ENCODE measurements at places on chromosomes 1 and 21.

DNA sequence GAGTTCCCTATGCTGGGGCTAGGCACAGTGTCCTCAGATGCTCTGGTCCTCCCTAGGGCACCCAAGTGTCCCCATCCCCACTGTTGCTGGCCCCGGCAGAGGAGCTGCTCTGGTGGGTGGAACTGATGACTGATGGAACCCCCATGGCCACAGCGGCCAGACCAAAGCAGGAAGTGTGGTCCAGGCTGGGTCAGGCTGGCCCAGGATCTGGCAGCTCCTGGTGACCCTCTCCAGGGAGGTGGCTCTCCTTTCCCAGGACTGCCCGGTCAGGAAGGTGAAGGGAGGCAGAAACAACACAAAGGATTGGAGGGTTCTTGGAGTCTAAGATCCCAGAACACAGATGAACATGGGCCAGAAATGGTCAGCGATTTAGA is 1.1 kb downstream of the NKAIN1 start:
- DNase-seq: no peak

GRCh38 chr1:226408285-226409184 is 642 bp upstream of the PARP1 start:
- DNase-seq: no peak

DNA sequence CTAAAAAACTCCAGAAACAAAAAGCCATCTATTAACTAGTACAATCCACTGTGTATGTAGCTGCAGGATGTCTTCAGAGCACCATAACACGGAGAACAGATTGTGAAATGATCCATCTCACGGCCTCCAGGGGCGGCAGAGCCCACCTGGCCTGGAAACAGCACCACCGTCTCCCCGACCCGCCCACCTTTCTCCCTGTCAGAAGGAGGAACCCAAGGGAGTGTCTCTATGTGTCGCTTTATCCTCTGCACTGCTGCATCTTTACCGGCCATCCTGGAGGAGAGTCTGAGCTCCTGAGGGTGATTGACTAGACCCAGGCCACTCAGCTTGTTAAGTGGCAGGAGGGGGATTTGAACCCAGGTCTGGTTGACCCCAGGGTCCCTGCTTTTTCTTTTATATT is 405.0 kb downstream of the MATN1 start:
- no peak for DNase-seq

- no peak for DNase-seq
Measured at GRCh38 chr1:96980448-96980847, 258.9 kb downstream of the PTBP2 start.

DNA sequence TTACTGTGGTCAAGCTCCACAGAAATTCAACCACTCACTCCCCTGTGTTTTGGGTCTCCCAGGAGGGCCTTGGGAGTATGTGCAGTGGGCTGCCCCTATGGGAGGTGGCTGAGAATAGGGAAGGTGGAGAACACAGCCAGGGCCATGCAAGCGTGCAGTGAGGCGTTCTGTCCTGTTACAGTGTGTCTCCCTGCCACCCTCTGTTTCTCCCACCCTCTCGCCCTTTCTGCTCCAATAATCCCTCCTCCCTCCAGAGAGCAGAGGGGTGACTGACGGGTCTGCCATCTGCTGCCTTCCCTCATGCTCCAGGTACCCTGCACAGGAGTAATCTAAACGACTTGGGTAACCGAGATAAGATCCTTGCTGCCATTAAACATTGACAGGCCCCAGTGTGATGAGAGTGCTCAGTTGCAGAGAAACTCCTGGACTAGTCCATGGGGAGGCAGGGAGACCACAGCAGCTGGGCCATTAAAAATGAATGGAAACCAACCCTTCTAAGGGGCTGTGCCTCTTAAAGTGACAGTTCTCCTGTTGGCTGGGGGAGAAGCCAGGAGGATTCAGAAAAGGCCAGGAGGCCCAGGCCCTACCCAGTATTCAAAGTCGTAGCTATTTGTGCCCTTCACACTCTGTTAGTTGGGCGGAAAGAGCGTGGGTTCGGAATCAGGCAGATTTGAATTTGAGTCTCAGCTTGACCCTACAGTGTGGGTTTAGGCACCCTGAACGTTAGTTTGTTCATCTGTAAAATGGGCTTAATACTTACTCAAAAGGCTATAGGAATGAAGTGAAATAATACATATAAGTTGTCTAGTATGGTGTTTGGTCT is 22.4 kb upstream of the BTG2 start:
- DNase-seq: no peak

DNA sequence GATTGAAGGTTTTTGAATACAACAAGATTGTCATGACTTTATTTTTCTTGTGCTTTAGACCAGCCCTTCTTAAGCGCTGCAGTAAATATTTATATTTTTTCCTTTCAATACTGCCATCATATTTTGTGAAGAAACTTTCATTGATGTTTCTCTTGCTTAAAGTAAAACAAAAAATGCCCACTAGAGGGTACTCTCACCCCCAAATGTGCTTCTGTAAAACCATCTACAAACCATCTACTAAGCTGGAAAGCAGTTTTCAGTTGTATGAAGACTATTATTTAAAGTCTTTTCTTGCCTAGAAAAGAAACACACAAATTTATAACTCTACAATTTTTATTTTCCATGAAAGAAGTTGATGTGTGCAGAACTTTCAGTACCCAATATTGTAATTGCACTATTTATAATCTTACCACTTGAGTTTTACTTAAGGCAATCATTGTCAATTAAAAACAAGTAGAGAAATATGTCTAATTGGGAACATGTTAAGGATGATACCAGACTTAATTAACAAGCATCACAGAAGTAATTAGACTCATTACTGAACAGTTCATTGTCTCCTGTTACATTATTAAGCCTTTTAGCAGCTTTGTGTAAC is 10.7 kb downstream of the LEPR start:
- DNase-seq: no peak

GRCh38 chr1:37157634-37158033 is 123.3 kb upstream of the GRIK3 start:
- no peak for DNase-seq

DNA sequence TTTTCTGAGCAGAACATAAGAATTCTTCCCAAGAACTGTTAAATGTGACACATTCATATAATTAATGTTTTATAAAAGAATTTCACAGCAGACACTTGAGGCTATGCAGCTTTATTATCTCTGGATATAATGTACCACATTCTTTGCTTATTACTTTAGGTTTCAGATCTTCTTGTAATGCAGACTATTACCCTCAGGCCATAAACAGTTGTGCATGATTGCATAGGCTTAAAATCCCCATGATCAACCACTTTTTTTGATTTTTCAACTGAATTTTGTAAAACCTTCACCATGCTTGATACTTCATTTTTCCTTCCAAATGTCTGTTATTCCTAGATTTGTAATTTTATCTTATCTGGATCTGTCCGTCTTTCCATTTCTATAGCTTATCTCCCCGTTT is 1355.7 kb downstream of the BRINP3 start:
- no peak for DNase-seq

DNA sequence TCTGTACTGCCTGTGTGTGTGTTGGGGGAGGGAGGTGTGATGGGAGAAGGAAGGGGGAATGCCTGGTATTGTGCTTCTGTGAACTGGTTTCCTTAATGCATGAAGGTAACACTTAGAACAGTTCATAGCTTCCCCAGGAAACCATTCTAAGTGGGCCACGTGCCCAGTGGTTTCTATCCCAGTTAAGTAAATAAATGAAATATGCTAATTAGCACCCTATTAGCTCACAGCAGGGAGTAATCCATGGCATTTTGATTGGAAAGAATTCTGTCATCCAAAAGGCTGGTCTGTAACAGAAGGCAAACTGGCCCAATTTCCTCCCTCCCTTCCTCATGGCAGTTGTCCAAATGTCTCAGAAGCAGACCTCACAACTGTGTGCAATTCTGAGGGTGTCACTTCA is 199.3 kb downstream of the TTLL7 start:
- DNase-seq: no peak

DNA sequence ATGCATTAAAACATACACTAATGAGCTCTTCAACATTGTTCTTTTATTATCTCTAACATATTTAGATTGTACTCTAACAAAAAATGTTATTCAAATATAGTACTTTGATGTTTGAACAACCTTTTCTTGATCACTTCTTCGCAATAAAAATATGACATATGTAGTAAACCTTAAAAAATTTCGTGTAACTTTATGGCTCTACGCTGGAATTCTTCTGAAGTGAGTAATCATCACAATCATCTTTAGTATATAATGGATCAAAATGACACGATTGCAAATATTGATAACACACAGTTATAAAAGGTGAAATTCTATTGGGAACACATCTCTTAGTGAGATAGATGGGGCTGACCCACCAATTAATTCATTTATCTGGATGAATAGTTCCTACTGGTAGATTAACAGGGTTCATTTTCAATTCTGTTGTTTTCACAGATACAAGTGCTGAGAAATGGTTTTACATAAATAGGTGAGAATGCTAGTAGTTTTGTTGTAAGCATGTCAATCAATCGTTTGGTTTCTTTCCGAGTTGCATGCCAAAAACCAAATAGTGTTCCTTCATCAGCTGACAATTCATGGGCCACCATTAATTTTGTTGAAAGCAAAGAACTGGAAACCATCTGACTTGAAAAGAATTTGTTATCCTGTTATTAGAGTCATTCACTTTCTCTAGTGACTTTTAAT is 1.5 kb upstream of the ZMPSTE24 start:
- DNase-seq: no peak

DNA sequence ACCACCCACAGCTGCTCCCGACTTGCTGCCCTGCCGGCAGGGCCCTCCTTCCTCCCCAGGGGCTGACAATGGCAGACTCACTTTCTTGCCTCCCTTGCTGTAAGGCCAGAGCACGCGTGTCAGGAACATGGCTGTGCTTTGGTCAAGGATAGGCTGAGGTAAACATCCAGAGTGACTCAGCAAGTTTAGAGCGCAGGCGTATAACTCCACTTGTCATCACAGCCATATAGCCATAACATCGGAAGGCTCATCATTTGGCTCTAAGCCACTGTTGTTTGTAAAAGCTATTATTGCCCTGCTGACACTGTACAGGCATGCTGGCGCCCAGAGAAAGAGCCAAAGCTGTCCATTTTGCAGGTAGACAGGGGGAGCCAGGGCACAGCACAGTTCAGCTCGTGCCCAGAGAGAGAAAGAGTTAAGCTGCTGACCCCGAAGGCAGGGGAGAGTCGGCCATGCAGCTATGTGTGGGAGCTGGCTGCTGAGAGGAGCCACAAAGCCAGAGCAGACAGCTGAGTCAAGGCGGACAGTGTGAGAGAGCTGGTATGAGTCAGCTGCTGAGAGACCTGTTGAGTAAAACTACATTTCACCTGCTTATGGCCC is 60.6 kb downstream of the GNG4 start:
- no peak for DNase-seq

DNA sequence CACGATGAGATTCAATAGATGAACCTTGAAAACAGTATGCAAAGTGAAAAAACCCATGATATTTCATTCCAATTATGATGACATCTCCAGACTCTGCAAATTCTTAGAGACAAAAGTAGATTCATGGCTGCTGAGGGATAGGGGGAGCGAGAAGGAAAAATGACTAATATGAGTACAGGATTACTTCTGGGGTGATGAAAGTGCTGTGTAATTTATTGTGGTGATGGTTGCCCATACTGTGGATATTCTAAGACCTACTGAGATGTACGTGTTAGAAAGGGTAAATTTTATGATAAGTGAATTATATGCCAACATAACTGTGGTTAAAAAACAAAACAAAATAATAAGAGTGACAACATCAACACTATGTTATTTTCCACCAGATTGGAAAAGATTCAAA is 18.9 kb upstream of the RGS7 start:
- DNase-seq: no peak

- no peak for DNase-seq
Measured at GRCh38 chr1:78132948-78133322, 87.2 kb downstream of the GIPC2 start.

GRCh38 chr21:45410865-45411809 is 6.2 kb downstream of the COL18A1 start:
- no peak for DNase-seq

DNA sequence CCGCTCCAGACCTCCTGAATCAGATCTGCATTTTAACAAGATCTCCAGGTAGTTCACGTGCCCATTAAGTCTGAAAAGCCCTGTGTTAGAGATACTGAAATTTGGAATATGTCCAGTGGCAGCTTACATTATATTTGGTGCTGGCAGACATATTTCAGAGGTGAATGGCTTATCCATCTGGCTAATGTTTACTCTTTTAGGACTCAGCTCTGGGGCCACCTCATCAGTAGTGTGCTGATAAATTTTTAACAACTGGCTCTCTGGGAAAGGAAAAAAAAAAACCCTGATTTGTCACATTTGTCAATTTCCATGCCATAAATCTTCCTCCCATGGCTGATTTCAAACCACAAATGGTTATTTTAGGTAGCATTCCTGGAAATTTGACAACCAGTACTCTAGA is 25.3 kb upstream of the SYT6 start:
- no peak for DNase-seq

DNA sequence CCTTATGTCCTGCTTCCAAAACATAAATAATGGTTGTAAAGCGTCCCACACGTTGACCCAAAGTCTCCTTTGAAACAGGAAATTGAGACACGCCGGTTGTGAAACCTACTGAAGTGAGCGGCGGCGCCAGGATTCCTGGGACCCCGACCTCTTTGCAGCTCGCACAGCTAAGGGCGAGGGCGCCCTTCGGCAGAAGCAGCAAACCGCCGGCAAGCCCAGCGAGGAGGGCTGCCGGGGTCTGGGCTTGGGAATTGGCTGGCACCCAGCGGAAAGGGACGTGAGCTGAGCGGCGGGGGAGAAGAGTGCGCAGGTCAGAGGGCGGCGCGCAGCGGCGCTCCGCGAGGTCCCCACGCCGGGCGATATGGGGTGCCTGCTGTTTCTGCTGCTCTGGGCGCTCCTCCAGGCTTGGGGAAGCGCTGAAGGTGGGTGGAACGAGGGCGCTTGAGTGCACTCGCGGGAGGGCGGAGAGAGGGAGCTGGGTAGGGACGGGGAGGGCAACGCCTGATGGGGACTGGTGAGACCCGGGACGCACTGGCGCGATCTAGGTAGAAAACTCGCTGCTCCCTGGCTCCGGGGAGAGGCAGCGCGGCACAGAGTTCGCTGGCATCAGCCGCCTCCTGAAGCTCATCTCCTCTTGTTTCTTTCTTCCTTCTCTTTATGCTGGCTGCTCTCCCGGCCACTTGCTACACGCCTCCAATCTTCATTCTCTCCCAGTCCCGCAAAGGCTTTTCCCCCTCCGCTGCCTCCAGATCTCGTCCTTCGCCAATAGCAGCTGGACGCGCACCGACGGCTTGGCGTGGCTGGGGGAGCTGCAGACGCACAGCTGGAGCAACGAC is at the start of gene CD1D:
TSS of gene CD1D (plus strand) at position 155 of the 836 bp plus-strand sequence. CDS start at position 362, 207 bp downstream.
- DNase-seq: no peak

- DNase-seq: no peak
Measured at GRCh38 chr21:37561506-37561905, 194.9 kb downstream of the DYRK1A start.

- no peak for DNase-seq
Measured at GRCh38 chr1:76293831-76294230, 219.3 kb downstream of the ST6GALNAC3 start.

GRCh38 chr1:209593747-209594146 is 10.2 kb downstream of the CAMK1G start:
- DNase-seq: no peak

DNA sequence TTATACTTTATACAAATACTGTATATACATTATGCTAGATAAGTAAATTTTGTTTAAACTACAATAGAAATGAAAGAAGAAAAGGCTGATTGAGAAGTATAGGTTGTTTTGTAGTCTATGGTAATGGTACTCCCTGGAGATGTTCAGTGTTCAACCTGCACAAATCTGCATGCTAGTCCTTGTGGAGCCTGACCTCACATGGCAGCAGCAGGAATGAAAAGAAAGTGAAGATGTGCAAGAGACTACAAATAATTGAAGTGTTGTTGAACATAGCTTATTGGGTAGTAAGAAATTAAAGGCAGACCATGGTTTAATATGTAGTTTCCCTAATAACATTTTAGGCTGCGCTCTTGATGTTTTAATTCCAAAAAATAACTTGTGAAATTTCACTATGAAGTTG is 201.2 kb downstream of the TGFB2 start:
- DNase-seq: no peak

Measured in activated T-cell treated with anti-CD3 and anti-CD28 coated beads for 4 hours (primary cell).